ENCODE measurements at places on chromosomes 3 and 15.

DNA sequence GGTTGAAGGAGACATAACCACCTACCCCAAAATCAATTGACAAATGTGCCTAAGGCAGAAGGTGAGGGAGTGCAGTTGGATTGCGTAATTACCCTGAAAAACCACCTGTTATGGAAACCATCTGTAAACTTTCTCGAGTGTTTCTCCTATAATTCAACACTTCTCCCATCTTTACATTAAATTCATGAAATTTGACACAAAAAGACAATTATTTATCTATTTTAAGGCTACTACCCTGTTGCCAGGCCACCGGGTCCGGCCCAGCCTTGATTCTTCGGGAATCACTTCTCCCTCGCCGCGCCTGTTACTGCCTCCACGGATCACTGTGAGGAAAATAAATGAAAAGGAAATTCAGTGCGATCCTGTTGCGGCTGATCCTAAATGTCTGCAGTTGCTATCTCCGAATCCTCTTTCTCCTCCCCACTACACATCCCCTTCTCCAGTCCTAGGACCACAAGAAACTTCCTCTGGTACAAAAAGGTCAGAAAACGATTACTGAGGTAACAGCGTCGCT lies 646 bp downstream of the IQCB1 start:
- no peak for DNase-seq

- DNase-seq: no peak
Observed at GRCh38 chr3:191460360-191460759, 603 bp upstream of the PYDC2 start.

GRCh38 chr3:184011937-184012889 lies 5.5 kb downstream of the ABCC5 start:
- DNase-seq: no peak

DNA sequence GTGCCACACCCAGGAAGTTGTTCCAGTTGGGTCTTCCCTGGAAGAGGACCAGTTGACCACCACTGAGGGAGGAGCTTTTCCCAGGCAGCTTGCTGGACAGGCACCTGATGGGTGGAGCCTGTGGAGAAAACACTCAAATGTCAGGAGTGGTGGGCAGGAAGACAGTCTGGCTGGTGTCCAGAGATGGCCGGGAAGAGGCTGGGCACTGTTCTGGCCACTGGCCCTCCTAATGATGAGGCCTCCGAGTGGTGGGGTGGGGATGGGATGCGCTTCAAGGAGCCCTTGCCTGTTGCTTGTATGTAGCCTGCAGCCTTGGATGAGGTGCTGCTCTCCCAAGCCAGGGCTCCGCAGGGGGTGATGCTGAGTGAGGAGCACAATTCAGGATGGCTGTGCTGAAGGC lies 12.3 kb downstream of the PLEKHO2 start:
- DNase-seq: no peak

DNA sequence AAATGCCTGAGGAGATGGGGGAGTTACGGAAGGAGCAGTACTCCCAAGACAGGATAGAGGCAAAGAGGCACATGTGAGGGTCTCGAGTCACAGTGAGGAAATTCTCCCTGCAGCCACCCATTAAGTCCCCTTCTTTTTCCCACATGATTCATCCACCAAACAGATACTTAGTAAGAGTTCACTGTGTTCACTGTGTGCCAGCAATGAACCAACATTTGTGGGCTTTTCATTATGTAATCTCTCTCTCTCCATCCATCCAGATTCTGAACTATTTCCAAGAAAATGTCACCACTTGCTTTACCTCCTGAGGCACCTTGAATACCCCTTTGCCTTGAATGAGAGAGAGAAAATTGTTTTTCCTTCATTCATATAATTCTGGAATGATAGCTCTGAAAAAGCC lies 24.6 kb upstream of the LRRFIP2 start:
- no peak for DNase-seq

DNA sequence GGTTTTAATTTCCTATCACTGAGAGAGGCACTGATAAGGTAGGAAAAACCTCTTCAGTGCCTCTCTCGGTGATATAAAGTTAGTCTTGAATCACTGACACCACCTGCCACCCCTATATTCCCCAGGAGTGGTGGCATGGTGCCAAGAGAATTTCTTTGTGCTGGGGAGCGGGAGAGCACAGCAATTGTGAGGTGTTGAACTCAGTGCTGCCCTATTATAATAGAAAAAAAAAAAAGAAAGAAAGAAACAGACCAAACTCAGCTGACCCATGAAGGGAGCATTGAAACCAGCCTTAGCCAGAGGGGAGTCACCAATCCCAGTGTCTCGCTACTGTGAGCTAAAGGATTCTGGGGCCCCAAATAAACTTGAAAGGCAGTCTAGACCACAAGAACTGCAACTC lies 201.4 kb upstream of the STT3B start:
- DNase-seq: no peak

DNA sequence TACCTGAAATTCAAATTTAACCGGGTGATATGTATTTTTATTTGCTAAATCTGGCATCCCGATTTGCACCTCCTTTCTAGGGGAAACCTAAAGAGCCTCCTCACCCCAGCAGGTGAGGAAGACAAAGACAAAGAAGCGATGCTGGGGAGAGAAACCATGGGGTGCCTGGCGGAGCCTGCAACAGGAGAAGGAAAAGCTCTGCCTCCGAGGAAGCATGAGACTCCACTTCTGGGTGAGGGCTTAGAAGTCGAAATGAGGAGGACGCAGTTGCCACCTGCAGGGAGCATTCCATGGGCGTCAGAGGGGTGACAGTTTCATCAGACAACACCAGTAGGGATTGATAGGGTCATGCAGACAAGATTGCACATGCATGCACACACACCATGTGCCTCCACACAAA lies 30.5 kb upstream of the LYZL4 start:
- no peak for DNase-seq
